Fibroblast of lung (primary cell): ENCODE measurements at places on chromosomes 7 and 10.

DNA sequence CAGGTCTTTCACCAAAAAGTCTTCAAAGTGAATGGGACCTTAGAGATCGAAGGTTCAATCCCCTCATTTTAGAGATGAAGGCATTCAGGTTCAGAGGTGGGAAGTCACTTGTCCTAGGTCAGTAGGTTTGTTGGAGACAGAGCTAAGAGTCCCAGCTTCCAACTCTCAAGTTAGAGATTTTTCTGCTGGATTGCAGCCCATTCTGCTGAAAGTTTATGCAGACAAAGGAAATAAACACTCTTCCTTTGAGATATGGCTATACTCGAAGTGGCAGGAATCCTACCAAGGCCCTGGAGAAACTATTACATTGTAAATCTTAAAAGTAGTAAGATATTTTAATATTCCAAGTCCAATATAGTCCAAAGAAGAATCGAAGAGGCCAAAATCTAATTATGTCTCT lies 64.4 kb downstream of the LYZL1 start:
- no peaks in the 10 kb centered on the region for H3K27me3 ChIP-seq
- H3K36me3 ChIP-seq = no peaks in the 10 kb centered on the region
- H3K4me1 ChIP-seq = no peaks in the 10 kb centered on the region

DNA sequence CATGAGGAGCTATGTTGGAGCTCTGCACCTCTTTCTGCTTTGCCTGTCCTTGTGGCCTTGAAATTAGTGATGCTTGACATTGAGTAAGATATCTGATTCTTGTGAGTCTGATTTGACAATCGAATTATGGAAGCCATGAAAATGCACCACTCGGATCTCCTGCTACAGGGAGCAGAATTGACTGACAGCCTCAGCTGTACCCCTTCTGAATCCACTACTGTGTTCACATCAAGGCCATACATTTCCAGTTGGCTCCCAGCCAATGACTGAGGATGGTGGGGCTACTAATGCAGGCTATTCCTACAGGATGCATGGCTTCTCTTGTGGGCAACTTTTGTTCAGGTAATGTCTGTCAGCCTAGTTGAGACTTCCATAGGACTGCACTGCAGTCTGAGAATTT lies 321.9 kb downstream of the REEP3 start:
- no peaks in the 10 kb centered on the region for H3K36me3 ChIP-seq
- H3K4me3 ChIP-seq = no peak overlapping the region
- no peaks in the 10 kb centered on the region for H3K27me3 ChIP-seq

DNA sequence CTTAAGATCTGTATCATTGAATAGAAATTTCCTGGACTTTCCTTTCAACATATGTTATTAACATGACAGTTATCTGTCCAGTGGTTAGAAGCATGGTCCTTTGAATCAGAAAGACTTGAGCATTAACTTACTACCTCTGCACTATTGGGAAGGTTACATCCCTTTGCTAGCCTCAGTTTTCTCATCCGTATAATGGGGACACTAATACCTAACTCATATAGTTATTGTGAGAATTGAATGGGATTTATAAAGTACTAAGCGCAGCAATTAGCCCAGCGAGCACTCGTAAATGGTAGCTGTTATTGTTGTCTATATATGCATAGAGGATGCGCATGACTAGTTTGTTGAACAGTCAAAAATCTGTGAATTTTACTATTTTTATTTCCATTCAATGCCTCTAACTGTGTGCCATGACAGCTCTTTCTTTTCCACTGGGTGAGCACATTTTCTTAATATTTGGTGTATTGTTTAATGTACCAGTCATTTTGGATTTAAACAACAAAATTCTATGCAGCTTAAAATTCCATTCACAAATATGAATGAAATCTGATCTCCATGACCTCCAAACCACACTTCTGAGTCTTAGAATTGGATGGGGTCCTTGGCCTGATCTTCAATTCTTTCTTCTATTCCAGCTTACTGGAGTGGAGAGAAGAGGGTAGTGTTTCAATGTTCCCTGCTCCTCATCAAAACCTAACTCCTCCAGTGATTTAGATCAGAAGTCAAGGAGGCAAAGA lies 65.0 kb downstream of the CACNB2 start:
- H3K27ac ChIP-seq = no peak overlapping the region
- DNase-seq = peak; percentile 60
- no peaks in the 10 kb centered on the region for H3K36me3 ChIP-seq
- H3K4me3 ChIP-seq = no peak overlapping the region
- H3K27me3 ChIP-seq = no peaks in the 10 kb centered on the region

- peak overlapping the region; percentile 93 for H3K4me3 ChIP-seq
- H3K36me3 ChIP-seq = peaks cover 2% of the 10 kb centered on the region
- H3K4me1 ChIP-seq = no peaks in the 10 kb centered on the region
- peak; percentile 48 for DNase-seq
- no peak overlapping the region for H3K27ac ChIP-seq
These were observed 1.5 kb downstream of the BCAP29 start for GRCh38 chr7:107581387-107582013.

DNA sequence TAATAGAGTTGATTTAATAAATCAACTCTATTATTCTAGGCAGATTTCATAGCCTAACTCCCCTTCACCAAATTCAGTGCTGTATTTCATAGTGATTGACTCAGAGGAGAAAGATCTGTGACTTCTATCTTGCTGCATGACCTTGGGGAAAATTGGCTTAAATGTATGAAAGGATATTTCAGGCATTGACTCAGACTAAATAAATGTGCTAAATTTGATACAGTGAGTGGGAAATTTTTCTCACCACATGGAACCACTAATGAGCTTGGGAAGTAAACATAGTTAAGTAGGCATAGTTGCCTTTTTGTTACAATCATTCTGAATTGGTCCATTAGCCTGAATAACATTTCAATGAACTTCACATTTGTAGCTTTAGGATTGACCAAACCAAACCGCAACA lies 89.0 kb upstream of the PRPS1L1 start:
- H3K36me3 ChIP-seq = no peaks in the 10 kb centered on the region
- no peaks in the 10 kb centered on the region for H3K27me3 ChIP-seq
- H3K27ac ChIP-seq = no peak overlapping the region
- H3K4me1 ChIP-seq = no peaks in the 10 kb centered on the region
